ENCODE measurements at places on chromosomes 7 and 10.

GRCh38 chr7:82286096-82286797 lies 157.3 kb downstream of the CACNA2D1 start:
- no peak for DNase-seq

DNA sequence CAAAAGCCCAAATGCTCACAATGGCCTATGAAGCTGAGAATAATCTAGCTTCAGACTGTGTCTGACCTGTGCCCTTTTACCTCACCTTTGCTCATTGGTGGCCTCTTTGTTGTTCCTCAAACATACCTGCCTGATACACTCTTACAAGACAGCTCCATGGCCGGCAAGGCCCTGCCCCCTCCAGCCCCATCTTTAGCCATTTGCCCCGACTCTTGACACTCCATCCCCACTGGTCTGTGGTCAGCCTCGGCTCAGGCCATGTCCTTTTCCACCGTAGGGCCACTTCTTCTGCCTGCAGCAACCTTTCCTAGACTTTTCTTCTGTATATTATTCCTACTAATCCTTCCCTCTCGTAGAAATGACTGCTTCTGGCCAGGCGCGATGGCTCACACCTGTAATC lies 265.2 kb downstream of the RPS24 start:
- DNase-seq, result no peak

DNA sequence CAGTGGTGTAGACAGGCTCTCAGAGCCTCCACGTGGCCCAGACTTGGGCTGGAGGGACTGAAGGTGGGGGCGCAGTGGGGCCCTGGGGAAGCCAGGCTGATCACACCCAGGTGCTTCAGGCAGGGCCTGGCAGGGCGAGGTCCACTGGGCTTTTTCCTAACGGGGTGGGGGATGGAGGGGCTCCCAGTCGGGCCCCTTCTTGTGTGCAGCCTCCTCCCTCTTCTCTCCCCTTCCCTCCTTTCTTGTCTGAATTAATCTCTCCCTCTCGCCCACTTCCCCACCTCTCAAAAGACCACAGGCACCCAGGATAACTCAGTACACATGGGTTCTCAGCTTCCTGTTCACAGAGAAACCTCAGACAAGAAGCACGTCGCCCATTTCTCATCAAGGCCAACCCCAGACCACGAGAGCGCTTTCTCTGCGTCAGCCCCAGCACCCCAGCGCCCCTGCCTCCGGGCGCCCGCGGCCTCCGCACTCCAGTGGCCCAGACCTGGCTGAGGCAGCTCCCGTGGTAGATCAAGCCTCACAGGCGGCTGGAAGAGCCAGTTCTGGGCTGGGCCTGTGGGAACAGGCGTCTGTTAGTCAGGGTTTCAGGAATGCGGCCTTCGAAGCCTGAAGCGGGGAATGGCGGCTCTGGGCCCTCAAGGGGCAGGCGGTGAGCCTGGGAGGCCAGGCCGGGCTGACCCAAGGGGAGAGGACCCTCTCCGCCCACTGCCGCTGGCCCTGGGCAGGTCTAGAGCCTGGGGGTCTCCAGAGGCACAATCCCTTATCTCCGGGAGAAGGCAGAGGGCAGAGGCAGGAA lies 50.6 kb downstream of the PWWP2B start:
- peak; percentile 84 for DNase-seq

DNA sequence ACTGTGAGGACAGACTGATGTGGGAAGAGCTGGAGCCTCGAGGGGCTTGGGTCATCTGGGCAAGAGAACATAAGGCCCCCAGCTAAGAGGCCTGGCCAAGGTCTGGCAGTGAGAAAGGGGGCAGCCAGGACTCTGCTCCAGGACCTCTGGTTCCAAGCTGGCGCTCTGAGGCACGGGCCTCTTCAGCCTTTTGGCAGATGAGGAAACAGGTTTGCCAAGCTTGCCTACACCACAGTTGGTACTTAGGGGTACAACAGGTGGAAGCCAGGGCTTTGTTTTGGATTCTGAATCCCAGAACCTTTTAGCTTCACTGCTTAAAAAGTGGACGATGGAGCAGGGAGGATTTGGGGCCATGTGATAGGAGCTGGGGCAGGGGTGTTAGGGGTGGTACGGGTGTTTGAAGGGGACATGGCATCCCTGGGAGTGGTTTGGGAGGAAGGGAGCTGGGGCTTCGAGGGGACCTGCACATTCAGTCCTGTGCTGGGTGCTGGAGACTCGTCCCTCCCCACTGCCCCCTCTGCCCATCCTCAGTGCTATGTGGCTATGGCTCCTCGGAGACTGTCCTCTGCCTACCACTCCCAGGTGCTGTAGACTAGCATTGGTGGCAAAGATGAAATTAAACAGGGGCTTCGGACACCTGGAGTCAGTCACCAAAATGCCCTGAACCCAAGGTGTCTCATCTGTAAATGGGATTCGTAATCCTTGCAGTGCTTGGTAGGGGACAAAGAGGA lies 30.3 kb downstream of the ZNF775 start:
- DNase-seq, result no peak

- DNase-seq, result no peak
Measured at GRCh38 chr7:2640482-2640830, 8.7 kb downstream of the TTYH3 start.

GRCh38 chr10:6353526-6353925 lies 150.8 kb downstream of the PFKFB3 start:
- DNase-seq, result no peak

DNA sequence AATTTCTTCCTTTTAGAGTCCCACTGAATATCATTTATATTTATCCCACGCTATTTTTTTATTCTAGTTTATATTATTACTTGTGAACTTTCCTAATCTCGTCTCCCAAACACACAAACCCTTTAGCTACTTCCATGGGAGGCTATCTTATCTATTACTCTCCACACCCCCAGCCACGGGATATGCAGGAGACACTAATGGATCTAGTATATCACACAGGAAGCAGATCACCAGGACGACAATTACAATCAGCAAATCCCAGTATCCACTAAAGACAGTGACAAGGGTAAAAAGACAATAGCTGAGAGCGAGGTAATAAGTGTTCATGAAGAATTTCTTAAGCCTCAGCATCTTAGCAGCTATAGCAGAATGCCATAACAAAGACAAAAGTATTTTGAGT lies 3.8 kb upstream of the AKR1E2 start:
- DNase-seq, result no peak

DNA sequence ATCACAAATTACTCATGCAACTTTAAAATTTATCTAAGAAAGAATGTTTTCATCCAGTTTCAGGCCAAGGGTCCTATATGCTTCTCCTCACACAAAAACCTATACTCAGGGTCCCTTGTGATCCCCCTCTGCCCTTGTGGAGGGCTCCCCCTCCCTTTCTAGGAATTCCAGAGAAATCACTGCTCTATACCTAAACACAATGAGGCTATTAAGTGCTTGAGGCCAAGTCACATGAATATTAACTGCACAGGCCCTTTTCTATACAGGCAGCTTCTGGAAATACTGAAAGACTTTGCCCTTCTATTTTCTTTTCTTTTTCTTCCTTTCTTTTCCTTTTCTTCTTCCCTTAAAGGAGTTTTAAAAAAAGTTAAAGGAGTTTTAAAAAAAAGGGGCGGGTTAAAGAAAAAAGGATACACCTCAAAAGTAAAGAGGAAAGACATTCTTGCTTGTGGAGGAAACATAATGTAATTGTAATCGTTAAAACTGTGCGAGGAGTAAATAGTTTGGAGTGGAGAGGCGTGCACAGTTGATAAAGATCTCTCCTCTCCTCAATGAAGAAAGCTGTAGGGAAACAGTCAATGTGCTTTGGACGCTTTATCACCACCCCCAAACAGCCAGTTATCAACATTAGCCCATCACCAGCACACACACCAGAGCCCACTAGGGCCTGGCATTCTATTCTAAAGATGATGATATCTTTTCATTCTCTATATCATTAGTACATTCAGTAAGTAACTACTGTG lies 16.4 kb downstream of the GRB10 start:
- no peak for DNase-seq

GRCh38 chr7:22942191-22942590 lies 71.7 kb downstream of the HYCC1 start:
- DNase-seq, result no peak

GRCh38 chr10:78181381-78182055 lies 147.9 kb downstream of the RPS24 start:
- no peak for DNase-seq

GRCh38 chr10:62554632-62555199 lies 180.5 kb downstream of the ZNF365 start:
- peak; percentile 3 for DNase-seq

GRCh38 chr7:28505014-28505413 lies 92.7 kb downstream of the CREB5 start:
- no peak for DNase-seq

DNA sequence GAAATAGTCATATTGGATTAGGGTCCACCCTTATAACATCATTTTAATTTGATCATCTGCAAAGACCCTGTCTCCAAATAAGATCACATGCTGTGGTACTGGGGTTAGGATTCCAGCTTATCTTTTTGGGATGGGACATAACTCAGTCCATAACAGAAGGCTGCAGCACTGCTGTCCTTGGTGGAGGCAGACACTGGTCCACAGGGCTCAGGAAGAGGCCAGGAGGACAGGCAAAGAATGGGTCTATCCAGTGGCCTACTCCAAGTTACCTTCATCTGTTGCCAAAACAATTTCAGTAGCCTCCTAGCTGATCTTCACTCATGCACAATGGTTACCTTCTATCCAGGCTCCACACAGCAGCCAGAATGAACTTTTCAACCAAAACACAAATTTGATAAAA lies 387.0 kb downstream of the GRID1 start:
- no peak for DNase-seq

DNA sequence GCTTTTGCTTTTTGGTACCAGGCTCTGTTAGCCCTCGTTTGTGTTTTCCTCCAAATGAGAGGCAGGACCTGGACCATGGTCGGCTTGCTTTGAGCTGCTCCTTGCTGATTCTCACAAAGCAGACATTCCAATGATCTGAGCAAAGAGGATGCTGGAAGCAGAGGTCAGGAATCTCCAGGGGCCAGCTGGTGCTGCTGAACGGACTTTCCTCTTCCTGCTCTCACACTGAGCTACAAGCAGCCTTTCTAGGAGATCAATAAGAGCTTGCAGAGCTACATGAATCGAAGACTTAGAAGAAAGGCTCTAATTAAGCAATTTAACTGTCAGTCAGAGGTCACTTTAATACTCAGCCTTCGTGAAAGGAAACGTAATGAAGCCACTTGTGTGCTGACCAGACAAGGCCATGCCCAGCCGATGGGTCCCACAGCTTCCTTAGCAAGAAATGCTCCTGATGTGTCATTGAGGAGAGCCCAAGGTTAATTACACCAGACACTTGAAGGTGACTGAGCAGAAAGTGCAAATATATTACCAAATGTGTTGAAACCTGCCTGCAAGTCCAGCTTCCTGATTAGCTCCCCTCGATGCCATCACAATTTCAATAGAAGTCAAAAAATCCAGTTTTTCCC lies 151.3 kb upstream of the RSU1 start:
- DNase-seq, result no peak

DNA sequence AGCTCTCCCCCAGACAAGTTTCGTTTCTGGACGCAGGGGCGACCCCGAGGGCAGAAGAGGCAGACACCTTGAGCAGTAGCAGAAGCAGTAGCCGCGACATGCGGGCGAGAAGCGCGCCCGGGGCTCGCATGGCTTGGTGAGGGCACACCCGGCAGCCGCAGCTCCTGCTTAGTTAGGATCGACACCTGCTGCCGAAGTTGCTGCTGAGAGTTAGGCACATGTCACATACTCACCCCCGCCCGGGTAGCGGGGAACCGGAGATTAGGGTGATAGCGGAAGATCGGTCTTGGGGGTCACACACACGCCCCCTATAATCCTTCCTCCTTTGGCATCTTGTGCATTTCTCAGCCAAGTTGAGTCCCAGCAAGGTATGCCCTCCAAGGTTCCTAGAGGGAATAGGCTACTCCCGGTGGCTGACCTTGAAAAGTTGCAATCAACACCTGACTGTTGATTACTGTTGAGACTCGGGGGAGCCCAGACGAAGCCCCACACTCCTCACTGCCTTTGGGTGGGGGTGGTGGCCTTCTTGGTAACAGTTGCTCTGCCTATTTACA lies 668 bp downstream of the GPR37 start:
- peak; percentile 15 for DNase-seq

- DNase-seq, result no peak
Measured at GRCh38 chr10:44873160-44873559, 38.0 kb upstream of the TMEM72 start.

GRCh38 chr7:134710854-134711624 lies 64.4 kb downstream of the BPGM start:
- peak; percentile 71 for DNase-seq

DNA sequence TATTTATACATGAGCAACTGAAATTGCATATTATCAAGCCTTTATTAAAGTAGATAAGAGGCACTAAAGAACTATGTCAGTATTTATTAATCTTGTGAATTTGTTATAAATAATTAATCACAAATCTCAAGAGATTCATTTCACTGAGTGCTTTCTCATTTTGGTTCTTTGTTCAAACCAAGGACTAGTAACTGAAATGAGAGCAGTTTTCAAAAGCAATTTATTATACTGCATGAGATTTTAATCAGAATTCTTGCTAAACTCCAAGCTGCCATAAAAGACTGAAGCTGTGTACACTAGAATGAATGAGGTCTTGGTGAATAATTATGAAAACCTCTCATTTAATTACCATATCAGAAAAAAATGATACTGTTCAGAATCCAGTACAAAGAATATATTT lies 224.8 kb upstream of the IMMP2L start:
- DNase-seq, result no peak

DNA sequence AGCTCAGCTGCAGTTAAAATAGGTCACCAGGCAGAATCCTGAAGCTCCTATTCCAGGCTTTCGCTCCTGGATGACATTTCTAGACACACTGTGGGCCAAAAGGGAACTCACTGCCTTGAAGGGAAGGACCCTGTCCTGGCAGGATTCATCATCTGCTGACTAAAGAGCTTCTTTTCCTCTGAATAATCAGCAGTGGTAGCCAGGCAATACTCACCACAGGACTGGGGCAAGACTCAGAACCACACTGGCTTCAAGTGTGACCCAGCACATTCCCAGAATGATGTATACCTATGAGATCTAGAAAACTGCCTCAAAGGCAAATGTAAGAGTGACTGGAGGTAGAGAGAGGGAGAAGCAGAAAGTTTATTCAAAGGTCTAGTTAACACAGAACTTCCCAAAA lies 29.5 kb upstream of the EBF3 start:
- DNase-seq, result no peak

Measured in stimulated activated CD4-positive, alpha-beta T cell treated with anti-CD3 and anti-CD28 coated beads, Interleukin-1b, Interleukin-23, amount 100 ng/mL, for 48 hours (primary cell).